ENCODE measurements at places on chromosomes 16 and 17.

DNA sequence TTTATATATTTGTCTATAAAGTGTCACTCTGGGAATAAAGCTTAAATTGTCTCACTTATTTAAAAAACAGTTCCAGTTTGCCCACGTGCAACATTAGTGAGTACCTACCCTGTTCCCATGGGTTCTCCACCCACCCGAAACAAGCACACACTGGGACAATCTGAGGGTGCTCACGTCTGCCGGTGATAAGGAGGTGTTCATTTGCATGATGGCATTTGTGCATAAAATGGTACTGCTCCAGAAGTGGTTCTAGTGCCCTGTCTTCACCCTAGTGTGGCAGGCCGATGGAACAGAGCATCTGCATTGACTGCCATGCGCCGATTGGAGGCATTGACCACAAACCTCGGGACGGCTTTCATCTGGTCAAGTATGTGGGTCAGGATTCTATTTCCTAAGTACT is 35.6 kb upstream of the ENDOV start:
- DNase-seq = no peak

DNA sequence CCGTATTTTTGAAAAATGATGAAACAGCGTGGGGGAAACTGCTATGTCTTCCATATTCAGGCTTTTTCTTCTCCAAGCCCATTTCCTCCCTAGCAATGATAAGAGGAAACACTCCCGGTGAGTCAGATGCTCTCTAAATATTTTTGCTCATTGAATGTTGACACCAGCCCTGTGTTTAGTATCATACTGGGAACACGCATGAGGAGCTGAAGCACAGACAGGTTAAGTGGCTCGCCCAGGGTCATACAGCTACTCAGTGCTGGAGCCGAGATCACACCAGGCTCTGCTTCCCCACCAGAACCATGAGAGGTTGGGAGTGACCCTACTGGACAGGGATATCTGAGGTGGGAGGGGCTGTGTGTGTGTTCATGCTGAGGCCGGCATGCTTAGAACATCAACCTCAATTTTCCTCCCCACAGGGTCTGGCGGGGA is 37.8 kb upstream of the ADGRG1 start:
- DNase-seq = no peak

DNA sequence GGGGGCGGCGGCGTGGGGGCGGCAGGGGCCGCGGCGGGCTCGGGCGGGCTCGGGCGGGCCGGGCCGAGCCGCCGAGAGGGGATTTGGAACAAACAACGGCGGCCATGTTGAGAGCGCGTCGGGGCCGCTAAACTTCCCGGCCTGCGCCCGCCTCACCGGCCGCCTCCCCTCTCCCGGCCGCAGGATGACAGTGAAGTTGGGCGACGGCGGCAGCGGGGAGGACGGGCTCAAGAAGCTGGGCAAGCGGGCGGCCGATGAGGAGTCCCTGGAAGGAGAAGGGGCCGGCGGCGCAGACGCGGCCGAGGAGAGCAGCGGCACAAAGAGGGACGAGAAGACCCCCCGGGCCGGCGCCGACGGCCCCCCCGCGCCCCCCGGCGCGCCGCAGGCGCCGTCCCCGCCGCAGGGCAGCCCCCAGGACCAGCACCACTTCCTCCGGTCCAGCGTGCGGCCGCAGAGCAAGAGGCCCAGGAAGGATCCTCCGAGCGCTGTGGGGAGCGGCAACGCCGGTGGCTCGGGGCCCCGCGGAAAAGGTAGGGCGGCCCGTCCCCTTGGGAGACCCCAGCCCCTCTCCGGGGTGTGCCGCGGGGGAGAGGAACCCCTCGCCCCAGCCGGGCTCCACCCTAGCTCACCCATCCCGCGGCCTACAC is 2.4 kb downstream of the CRAMP1 start:
- DNase-seq = peak; percentile 6

GRCh38 chr16:89103156-89103555 is 9.5 kb downstream of the ACSF3 start:
- no peak for DNase-seq

DNA sequence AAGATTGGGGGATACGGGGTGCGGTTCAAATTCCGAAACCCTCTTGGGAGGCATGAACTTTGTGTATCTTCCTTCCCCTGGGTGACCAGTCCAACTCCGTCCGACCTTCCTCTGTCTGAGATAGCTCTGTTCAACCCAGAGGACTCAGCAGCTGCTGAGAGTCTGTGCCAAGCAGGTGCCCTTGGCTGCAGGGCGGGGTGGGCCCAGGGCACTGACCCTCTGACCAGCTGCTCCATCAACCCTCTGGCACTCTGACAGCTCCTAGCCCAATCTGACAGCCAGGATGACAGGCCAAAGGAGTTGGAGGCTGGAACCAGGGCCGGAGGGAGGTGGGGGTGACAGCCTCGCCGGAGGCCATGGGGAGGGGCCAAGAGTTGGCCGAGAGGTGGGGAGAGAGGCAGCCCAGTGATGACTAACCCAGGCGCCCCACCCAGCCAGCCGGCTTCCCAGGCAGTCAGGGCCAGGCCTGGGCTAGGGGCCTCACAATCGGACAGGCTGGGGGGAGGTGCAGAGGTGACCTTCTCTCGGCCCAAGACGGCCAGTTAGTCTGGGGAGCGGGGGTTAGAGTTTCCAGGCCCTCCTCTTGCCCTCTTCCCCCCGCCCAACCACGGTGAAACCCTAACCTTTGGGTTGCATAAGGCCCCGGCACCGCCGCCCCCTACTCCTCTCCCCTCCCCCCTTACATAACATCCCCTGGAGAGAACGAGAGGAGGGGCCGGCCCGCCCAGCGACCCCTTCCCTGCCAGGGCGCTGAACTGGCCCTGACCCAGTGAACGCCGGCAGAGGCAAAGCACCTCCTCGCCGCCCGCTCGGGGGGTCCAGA is 5.0 kb upstream of the TLCD2 start:
- no peak for DNase-seq

DNA sequence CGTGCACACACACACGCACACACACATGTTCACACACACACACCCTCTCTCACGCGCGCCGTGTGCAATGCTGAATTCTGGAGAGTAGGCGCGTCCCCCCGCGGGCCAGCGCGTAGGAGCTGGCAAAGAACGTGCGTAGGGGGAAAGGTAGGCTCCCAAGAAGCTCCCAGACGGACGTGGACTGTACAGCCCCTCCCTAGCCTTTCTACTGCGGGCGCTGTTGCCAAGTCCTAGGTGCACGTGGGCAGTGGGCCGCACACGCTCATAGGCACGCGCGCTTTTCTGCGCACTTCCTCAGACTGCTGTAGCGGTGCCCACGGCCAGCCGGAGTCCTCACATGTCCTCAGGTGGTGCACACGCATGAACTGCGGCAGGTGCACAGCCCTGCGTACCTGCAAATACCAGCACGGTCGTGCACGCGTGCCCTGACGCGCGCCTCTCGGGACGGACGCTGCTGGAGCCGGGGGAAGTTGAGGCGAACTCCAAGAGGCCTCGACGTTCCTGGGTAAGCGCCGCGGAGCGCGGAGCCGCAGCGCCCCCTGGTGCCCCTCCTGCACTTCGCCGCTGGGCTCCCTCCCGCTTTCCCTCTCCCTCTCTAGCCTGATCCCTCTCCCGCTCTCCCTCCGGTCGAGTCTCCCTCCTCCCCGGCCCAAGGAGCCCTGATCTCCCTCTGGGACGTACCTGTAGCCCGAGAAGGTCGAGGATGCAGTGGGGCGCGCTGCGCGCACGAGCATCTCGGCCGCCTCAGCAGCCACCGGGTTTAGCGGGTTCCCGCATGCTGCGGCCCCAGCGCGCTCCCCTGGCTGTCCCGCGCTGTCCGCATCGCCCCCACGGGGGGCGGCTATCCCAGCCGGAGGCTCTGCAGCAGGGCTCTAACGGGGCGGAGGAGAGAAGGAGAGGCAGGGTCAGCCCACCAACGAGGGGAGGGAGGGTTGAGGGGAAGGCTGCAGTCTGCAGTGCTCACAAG is 749 bp downstream of the GRIN2A start:
- DNase-seq = peak; percentile 8

- no peak for DNase-seq
Observed at GRCh38 chr17:4510618-4510941, 11.9 kb downstream of the SPNS2 start.

GRCh38 chr17:13931800-13932460 is 137.4 kb upstream of the COX10 start:
- DNase-seq = no peak

DNA sequence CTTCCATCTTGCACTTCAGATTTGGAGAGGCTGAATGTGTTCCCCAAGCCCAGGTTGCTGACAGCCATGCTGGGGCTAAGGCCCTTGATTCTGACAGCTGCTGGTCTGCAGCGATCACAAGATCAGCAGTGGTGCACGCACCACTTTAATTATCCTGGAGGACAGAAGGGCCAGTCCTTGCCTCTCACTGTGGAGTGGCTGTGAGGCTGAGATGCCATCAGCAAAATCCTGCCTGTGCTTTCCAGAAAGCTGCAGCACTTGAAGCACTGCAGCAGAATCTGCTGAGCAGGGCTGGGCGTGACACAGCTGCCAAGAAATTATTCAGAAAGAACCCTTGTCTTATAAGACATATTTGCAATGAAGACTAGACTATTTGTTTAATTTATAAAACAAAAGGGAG is 37.1 kb downstream of the NUP93 start:
- no peak for DNase-seq

DNA sequence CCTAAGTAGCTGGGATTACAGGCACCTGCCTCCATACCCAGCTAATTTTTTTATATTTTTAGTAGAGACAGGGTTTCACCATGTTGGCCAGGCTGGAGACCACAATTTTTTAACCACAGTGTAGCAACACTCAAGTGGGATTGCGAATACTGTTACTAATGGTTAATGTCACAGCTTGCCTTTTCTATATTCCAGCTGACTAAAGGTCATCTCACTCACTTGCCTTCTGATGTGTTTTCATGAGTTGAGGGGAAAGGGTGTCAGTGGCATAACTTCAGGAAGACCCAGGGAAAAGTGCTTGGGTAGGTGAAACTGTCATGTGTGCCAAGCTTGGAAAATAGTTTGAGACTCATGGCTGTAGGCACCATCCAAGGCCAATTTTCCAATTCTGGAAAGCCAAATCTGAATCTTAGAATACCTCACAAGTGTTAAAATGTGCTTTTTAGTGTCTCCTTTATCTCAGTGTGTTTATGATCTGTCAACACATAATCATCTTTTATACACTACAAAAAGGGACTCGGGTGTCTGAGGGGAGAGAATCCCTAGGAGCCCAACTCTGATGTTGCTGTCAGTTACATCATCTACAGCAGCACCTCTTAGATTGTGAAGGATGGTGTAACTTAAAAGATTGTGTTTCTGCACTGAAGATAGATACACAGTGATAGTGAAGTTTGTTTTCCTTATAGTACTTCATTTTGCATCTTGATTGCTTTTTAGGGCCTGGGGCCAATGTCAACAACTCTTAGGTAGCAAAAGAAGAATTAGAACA is 27.1 kb downstream of the OGFOD1 start:
- no peak for DNase-seq

GRCh38 chr16:10314811-10315210 is 71.0 kb upstream of the ATF7IP2 start:
- no peak for DNase-seq

GRCh38 chr16:3946604-3947180 is 66.2 kb upstream of the CREBBP start:
- no peak for DNase-seq

DNA sequence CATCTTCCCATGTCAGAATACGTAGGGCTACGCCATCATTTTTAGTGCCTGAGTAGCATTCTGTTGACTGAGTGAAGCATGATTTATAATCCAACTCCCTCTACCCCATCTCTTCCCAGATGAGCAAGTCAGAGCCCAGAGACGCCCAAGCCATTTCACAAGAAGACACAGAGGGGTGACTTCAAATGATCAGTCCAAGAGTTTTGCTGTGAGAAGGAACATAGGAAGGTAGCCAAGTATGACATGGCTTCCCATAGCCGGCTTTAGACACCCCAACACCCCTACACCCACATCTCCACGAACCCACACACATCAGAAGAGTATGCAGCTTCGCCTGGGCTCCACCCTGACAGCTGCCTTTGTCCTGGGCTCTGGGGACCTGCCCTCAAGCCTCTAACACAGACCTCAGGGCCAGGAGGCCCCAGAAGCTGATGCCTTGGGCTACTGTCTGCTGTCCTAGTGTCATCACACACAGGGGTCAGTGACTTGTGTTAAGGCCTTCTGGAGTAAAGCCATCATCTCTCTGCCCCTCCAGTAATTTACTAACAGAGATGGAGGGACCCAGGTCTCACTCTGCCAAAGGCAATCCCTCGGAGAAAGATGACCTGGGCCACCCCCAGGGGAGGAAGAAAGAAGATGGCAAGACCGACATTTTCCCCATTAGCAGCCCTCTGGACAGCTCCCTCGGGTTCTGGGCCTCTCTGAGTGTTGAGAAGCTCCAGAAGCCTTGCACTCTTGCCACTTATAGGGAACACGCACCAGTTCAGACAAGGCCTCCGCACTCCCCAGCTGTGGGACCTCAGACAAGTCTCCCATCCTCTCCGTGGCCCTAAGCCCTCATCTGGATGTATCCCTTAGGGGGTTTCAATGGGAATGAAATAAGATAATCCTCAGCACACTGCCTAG is 38.7 kb upstream of the MRPS23 start:
- no peak for DNase-seq

DNA sequence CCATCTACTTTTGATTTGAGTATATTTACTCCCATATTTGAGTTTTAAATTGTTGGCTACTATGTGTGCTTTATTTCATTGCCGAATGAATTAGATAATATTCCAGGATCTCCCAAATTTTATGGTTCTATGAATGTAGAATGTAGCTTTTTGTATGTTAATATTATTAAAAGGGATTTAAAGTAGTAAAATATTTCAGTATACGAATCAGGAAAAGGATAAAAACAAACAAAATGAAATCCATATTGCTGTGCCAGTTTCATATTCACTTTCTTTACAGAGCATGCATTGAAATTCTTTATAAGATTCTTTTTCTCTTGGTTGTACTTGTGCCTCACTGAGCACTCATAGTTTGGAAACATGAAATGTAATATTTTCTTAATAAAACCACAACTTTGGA is 155.1 kb downstream of the CHD9 start:
- no peak for DNase-seq

GRCh38 chr16:75550211-75550662 is 5.8 kb downstream of the TMEM231 start:
- DNase-seq = no peak

DNA sequence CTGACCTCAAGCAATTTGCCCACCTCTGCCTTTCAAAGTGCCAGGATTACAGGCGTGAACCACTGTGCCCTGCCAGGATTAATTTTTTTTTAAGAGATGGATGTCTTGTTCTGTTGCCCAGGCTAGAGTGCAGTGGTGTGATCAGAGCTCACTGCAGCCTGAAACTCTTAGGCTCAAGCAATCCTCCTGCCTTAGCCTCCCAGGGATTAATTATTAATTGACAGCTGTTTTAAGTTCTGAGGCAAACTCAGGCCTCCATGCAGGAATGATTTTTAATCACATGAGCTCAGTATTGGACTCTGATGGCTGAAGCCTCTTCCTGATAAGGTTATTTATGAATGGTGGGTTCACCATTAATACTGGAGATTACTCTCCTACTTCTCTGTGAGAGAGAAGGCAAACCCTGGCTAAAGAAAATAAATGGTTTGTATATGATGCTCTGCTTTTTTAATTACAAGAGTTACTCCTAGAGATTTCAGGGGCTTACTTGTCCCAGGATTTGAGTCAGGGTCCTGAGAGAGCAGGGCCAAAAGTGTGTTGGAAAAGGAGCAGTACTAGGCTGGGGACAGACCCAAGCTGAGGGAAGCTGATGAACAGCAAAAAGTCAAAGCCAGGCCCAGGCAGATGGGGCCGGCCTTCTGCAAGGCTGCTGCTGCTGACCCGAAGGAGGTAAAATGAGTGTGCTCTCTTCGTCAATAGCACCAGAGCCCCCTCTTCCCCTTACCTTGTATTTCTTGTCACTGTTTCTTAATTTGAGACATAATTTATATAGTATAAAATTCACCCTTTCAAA is 56.9 kb upstream of the HAS3 start:
- no peak for DNase-seq

Data from stimulated activated naive CD4-positive, alpha-beta T cell (primary cell).